ENCODE measurements at places on chromosomes 7 and 10.

DNA sequence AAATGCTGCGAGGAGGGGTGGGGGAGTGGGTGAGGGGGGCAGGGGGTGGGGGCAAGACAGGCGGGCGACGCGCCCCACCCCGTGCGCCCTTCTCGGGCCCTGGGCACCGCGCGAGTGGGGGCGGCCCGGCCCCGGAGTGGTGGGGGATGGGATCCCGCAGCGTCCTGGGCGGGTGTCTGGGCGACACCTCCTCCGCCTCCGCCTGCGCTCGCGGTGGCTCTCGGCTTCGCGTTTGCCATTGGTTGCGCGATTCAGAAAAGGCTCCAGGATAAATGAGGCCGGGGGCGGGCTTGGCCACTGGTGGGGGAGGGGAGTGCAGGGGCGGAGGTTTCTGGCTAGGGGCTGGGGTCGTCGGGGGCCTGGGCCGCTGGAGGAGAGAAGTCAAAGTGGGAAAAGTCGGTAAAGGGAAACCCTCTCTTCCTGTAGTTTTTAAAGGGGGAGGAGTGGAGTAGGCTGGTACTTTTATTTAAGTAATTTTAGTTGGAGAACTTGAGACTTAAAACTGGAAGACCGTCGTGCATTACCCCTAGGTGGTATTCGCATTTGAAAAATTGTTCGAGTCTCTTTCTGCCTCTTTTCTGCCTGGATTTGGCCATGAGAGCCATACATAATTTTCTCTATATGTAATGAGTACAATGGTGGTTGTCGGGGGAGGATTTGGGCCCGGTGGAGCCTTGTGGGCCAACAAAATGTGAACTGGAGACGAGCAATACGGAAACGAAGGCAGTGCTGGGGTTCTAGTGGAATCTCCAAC, 992 bp upstream of the IGF2BP3 start:
- peak; percentile 16 for DNase-seq

DNA sequence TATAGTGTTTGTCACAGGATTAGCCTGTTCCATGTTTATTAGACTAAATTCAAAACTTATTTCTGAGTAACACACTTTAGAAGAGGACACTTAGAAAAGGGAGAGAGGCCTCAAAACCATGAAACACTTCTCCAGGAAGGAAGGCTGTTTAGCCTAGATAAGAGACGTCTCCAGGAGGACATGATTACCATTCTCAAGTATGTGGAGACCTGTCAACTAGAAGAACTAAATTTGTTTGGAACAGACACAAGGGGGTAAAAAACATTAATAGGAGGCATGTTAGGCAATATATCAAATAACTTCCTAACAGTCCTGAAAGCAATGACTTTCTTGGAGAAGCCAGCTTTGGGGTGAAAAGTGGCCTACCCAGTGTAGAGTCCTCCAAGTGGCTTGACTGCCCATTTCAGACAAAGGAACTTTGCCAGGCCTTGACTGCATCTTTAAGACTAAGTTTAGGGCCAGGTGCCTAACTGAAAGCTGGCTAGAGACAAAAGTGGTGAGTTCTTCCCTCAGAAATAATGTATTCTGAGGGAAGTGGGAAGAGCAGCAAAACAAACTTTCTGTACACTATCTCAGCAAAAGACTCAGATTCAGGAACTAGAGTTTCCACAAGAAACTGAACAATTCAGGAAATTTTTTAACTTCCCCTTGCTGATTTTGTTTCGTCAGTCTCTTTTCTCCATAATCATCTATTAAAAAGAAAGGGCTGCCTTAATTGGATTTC, 11.8 kb downstream of the NCOA4 start:
- DNase-seq: peak; percentile 44

GRCh38 chr10:121171825-121172787, 320.9 kb downstream of the WDR11 start:
- no peak for DNase-seq

DNA sequence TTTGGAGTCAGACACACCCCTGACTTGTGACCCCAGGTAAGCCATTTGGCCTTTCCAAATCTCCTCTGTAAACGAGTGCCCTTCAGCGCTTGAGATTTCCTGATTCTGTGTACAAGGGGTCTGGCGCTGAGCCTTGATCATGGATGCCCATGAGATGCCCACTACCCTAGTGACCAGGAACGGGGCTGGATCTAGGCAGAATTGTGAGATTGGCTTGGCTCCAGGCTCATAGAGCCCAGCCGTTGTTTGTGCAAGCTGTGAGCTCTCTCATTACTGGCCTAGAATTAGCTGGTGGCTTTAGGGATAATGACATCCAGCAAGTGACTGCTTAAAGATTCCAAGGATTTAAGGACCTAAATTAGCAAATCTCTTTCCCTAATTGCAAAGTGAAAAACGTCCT, 84.9 kb downstream of the CAMK1D start:
- no peak for DNase-seq

- no peak for DNase-seq
Measured at GRCh38 chr10:128312250-128312649, 186.0 kb upstream of the MKI67 start.

DNA sequence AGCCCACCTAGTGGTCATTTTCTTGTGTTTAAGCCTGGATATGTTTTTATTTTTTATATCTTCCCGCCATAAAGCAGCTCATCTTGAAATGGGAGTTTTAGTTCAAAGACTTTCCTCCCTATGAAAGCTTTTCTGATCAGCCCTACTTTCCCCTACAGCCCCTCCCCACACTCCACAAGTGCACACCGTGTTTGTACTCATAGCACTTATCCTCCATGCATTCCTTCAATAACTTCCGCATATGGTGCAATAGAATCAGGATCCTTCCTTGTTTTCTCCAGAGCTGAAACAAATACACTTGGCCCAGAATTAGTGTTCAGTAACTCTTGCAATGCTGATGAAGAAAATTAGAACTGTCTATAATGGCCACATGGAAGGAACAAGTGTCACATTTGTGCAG, 235.9 kb downstream of the KCNMA1 start:
- no peak for DNase-seq

- no peak for DNase-seq
Measured at GRCh38 chr10:46254467-46254866, 32.3 kb upstream of the ANTXRL start.

GRCh38 chr7:100676501-100677306, 3.2 kb downstream of the GNB2 start:
- DNase-seq: no peak

DNA sequence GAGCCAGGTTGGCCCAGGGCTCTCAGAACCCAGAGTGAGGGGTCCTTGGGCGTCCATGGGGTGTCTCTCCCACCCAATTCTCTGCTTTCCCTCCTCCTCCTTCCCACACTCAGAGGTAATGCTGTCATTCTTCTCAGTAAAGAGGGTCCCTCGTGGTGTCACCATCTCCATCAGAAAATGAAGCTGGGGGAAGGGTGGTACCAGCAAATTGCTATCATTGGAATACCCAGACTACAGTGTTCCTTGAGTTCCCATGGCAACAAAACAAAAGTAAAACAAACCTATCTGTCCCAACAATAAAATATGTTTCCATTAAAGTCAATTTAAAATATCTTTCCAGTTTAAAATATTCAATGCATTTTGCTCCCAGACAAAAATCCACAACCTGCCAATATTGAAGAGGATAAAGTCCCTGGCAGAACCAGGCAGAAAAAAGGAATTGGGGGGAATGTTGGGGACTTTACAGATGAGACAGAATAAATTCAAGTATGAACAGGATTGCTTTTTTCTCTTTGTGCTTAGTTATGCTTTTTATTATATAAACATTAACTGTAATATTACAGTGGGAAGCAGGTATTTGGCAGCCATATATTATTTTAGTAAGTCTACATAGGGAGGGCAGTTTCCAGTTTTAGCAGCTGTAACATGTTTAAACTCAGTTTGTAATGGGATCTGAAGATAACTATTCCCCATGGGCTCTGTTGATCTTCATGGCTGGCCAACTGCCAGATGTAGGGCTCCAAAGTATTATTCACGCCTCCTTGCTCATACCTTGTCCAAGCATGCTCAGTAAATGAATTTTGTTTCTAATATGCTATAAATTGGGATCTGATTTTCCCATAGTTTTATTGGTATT, 182.1 kb downstream of the ARID5B start:
- no peak for DNase-seq

DNA sequence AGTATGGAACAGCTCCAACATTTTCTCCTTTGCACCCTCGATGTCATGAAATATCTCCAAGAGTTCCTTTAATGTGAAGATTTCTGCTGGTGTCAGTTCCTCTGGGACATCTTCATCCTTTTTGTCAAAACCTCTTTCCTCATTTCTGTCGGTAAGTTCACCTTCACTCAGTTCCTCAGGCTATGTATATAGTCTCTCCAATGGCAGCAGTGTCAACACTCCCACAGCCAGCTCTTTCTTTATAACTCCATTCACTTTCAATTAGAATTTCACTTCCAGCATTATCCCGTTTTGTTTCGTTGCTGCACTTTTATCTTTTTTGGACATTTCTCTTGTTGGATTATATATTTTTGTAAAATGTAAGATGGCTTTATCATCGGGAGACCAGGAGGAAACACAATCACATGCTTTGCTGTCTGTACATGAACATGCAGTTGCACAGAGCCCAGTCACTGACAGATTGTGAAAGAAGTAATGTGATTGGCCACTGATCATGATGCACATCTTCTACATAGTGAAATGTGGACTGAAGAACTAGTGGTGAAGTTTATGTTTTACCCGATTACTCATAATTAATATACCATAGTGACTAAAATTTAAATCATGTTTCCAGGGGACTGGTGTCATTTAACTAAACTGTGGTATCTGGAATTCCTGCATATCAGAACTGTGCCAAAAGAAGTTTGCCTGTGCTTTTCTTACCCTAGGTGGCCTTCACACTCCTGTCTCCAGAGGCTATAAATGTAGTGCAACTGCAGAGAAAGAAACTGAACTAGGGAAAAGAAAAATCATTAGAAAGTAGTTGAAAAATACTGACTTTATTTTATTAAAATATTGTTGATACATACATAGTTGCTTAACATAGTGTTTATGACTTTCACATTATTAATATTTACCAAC, 289.6 kb downstream of the PPP1R3A start:
- no peak for DNase-seq

GRCh38 chr7:125670926-125671572, 741.4 kb upstream of the POT1 start:
- no peak for DNase-seq

DNA sequence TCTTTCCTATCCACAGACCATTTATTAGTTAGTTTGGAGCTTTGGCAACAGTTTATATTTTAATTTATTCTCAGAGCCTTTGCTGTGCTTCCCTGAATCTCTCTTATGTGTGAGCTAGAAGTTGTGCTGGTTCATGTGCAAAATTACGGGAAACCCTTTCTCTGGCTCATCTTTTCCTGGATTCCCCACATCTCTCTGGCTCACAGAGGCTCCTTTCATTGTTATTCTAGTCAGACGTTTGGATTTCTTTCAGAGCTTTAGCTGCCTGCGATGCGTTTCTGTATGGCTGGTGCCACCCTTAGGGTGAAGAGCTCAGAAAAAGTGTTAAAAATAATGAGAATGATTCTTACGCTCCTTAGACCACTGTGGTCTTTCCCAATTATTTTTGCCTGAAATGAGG, 53.3 kb downstream of the TPST1 start:
- no peak for DNase-seq

- DNase-seq: peak; percentile 75
Measured at GRCh38 chr10:124032971-124033886, 60.2 kb downstream of the CHST15 start.

DNA sequence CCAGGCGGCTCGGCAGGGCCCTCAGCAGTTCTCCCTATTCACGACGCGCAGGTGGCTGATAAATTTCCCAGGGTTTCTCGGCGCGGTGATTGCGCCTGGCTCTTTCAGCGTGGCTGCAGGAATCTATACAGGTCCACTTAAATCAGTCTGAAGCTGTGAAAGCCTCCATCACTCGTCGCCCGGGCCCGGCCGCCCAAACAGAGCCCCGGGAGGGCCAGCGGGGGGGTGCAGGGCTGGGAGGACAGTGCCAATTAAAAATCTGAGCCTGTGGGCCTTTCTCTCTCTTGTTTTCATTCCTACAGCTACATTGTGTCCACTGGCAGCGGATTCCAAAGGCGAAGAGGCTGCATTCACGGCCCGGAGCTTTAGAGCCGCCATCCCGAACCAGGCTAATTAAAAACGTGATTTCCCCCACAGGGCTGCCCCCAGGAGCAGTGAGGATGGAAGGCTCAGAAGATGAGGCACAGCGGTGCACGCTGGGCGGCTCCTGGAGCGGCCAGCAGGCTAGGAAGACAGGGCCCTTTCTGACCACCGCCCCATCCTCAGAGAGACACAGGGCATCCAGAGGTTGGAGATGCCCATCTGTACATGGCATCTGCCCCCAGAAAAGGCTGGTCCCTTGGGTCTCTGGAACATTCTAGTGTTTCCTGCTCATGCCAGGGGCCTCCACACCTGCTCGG, 100.7 kb downstream of the FAM53B start:
- no peak for DNase-seq

DNA sequence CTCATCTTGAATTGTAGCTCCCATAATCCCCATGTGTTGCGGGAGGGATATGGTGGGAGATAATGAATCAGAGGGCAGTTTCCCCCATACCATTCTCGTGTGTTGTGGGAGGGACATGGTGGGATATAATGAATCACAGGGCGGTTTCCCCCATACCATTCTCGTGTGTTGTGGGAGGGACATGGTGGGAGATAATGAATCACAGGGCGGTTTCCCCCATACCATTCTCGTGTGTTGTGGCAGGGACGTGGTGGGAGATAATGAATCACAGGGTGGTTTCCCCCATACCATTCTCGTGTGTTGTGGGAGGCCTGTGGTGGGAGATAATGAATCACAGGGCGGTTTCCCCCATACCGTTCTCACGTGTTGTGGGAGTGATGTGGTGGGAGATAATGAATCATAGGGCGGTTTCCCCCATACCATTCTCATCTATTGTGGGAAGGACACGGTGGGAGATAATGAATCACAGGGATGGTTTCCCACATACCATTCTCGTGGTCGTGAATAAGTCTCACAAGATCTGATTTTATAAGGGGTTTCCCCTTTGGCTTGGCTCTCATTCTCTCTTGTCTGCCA, 271.0 kb downstream of the MAD1L1 start:
- DNase-seq: no peak

GRCh38 chr7:36673703-36674102, 50.6 kb downstream of the AOAH start:
- no peak for DNase-seq

DNA sequence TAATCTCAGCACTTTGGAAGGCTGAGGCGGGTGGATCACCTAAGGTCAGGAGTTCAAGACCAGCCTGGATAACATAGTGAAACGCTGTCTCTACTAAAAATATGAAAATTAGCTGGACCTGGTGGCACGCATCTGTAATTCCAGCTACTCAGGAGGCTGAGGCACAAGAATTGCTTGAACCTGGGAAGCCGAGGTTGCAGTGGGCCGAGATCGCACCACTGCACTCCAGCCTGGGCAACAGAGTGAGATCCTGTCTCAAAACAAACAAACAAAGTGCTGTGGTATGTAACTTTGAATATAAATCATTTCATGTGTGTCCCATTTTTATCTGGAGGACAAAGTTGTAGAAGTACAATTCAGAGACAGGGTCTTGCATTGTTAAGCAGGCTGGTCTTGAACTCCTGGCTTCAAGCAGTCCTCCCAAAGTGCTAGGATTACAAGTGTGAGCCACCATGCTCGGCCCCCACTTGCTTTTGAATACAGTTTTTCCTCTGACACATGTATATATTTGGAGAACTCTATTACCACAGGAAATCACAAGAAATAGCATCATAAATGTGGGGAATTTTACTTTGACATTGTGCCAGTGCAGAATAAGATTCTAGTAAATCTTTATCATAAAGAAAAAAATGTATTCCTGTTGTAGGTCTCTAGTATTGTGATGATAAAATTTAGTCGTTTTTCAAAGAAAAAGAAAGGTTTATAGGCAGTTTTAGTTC, 32.6 kb downstream of the PTPN12 start:
- peak; percentile 77 for DNase-seq

- DNase-seq: no peak
Measured at GRCh38 chr10:35339942-35340341, 3.6 kb downstream of the CCNY start.

- DNase-seq: peak; percentile 96
Measured at GRCh38 chr7:106598663-106599342, 62.2 kb downstream of the CCDC71L start.

All from suppressor macrophage (primary cell).